Stimulated activated CD4-positive, alpha-beta T cell treated with anti-CD3 and anti-CD28 coated beads, Interleukin-1b, Interleukin-23, amount 100 ng/mL, for 24 hours (primary cell): ENCODE measurements at places on chromosomes 1 and 21.

- no peak for DNase-seq
Measured at GRCh38 chr1:2145946-2146835, 48.4 kb downstream of the FAAP20 start.

DNA sequence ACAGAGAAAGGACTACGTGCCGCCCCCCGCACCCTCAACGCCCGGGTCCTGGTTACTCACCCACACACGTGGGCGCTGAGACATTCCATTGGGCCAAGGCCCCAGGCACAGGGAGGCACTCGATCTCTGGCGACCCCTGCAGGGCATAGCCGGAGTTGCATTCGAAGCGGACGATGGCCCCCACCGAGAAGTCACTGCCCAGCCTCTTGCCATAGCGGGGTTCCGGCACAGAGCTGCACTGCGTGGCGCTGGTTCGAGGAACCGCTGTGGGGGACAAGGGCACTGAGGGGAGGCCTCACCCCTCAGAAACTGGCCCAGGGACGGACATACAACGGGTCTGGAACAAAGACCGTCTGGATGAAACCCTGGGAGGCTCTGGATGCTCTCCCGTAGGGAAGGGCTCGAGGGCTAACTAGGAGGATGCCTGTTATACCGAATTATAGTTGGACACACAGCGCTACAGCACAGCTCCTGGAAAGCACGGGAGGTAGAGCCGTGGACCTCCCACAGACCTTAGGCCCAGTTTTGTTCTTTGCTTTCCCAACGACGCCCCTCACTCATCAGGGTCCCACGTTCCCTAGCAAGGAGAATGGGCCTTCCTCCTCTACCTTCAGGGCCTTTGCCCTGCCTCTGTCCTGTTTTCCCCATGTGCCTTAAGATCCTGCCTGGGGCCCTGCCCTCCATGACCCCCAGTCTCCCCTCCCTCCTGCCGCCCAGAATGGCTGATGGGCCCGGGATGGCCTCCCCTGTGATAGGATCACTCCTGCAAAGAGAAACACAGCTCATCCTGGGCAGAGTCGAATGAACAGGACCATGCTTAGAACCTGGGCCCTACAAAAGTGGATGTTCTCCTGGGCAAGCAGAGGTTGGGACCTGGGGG lies 152.8 kb downstream of the ZSCAN20 start:
- DNase-seq, result no peak

- DNase-seq, result no peak
Measured at GRCh38 chr1:66750577-66750976, 1.7 kb upstream of the DYNLT5 start.

- no peak for DNase-seq
Measured at GRCh38 chr1:53465023-53465957, 6.1 kb downstream of the DMRTB1 start.

DNA sequence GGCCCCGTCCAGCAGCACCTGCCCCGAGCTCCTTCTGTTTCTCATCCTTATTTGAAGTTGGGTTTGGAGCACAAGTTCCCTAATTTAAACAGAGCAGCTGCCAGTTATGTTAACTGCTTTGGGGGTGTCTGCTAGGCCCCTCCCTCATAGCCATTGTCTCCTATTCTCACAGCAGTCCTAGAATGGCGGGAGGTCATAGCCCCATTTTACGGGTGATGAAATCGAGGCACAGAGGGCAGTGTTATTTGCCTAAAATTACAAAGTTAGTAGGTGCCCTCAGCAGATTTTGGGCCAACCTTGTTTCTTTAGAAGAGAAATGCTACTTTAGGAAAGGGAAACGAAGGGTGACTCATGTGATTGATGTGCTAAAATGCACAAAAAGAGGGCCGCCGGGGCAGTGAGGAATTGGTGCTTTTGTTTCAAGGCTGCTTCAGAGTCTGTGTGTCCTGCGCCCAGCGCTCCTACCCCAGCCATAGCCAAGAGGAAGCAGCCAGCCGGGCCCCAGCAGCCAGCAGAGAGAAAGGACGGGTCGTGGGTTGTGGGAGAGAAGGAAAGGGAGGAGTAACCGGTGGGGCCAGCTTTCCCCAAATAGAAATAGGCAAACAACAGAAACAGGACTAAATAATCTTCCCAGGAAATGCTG lies 13.0 kb downstream of the VANGL1 start:
- DNase-seq, result no peak

- no peak for DNase-seq
Measured at GRCh38 chr1:218209351-218209861, 75.7 kb upstream of the RRP15 start.

- no peak for DNase-seq
Measured at GRCh38 chr1:192668409-192668983, 32.5 kb downstream of the RGS13 start.
